ENCODE measurements at places on chromosomes 3 and 15.

DNA sequence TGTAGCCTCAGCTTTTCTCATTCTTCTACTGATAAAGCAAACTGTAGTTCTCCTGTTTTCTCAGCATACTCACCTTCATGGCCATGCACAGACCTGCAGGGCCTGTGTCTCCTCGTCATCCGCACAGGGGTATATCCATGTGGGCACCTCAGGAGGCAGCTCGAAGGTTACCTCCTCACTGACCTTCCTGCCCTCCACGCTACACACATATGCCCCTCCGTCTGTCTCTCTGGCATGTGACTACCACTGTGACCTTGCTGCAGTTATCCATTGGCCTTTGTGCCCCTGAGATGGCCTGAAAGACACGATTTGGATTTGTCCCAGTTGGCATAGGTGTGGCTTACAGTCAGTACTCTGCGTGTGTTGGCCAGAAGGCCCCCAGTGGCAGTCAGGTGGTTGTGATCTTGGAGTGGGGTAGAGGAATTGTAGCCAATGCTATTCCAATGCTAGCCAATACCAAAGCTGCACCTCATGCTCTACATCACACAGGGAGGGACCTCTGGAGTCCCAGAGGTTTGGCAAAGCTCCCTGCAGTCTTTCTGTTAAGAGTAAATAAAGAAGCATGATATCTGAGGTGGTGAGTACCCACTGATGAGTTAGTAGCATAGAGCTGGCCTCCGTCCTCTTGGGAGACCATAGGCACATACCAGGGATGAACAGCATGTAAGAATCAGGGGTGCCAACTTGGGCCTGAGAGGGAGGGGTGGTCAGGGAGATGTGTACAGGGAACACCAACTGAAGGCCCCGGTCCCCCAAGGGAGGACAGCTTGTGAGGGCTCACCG, 143.4 kb downstream of the EEFSEC start:
- no peak for DNase-seq

GRCh38 chr3:117059067-117059955, 349.7 kb downstream of the TUSC7 start:
- DNase-seq = no peak

GRCh38 chr3:50850639-50851511, 176.1 kb downstream of the DOCK3 start:
- no peak for DNase-seq

DNA sequence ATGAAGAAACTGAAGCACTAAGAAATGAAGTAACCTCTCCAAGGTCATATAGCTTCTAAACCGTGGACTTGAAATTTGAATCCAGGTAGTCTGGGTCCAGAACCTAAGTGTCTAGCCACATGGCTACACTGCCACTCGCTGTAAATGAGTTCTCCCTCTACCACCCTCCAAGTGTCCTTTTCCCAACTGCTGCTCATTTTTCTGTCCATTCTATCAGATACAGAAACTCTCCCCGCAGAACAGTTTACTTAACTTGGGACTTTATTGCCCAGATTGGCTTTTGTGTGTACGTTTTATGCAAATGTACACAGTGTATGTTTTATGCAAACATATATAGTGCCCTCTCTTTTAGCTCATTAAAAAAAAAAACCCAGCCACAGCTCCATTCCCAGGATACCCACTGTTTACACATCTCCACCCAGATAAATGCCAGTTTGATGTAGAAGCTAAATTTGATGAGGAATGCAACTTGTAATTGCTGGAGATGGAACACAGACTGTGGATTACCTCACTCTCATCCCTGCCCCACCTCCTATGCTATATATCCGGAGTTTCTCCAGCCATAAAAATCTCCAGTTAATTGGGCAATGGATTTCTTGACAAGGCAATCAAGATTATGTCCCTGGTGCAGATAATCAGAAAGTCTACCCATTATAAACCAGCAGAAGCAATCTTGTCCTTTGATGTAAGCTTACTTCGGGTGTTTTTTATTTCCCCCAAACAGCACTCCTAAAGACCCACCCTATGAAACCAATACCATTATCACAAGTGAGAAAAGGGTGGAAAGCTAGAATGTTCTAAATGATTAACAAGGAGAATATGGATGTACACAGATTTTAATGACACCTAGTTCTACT, 42.0 kb downstream of the THBS1 start:
- DNase-seq = no peak

GRCh38 chr3:69320871-69321271, 65.0 kb downstream of the FRMD4B start:
- DNase-seq = no peak

- no peak for DNase-seq
These were observed 161.0 kb upstream of the GBE1 start for GRCh38 chr3:81922404-81922803.

- DNase-seq = no peak
These were observed 348.6 kb upstream of the CCDC54 start for GRCh38 chr3:107028626-107029025.

DNA sequence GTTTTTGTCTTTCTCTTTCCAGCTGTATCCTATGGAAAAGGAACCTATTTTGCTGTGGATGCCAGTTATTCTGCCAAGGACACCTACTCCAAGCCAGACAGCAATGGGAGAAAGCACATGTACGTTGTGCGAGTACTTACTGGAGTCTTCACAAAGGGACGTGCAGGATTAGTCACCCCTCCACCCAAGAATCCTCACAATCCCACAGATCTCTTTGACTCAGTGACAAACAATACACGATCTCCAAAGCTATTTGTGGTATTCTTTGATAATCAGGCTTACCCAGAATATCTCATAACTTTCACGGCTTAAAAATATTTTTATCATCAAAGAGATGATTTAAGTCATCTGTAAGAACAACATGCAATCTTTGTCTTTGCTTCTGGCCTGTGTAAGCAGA, 44.9 kb upstream of the PARP14 start:
- no peak for DNase-seq

DNA sequence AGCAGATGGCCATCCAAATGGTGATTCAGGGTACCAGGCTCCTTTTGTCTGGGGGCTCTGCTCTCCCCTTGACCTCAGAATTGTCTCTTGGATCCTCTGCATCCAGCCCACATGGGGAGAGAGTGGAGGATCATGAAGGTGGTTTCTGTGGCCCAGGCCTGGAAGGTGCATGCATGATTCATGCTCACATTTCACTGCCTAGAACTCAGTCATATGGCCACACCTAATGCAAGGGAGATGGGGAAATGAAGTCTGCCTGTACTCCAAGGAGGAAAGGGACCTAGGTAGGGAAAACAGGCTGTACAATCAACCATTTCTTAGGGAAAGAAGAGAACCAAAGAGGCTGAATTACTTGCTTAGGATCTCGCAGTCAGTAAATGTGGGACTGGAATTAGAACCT, 15.1 kb downstream of the HRG start:
- no peak for DNase-seq

DNA sequence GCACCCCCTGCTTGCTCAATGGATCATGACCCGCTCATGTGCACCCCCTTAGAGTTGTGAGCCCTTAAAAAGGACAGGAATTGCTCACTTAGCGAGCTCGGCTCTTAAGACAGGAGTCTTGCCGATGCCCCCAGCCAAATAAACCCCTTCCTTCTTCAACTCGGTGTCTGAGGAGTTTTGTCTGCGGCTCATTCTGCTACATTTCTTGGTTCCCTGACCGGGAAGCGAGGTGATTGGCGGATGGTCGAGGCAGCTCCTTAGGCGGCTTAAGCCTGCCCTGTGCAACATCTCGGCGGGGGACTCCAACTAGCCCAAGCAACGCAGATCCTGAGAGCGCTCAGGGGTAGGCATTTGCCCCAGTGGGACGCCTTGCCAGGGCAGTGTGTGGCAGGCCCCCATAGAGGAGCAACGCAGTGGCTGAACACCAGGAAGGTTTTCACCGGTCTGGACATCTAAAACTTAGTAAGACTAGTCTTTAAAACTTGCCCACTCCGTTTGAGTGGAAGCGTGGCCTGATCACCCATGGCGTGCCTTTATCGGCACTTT, 9.5 kb downstream of the SLCO2A1 start:
- no peak for DNase-seq

DNA sequence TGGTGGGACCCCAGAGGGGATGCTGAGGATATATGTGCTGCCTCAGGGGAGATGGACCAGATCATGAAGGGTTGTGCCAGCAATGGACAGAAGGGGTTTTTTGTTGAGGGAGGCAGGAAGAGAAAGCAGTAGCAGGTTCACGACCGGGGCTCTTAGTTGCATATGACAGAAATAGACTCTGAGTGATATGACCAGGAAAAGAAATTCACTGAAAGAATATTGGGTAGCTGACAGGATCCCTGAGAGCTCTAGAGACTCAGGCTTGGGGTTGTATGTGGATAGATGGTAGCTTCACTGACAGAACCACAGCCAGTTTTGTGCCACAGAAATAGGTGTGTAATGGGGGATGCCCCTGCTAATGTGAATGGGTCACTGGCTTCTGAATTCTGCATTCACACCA, 241.6 kb downstream of the ZNF621 start:
- DNase-seq = no peak
